Posterior cingulate gyrus (tissue), 11 donors: ENCODE measurements at places on chromosomes 4 and X.

GRCh38 chr4:94605241-94605805, 152.4 kb upstream of the BMPR1B start:
- DNase-seq: no peak

DNA sequence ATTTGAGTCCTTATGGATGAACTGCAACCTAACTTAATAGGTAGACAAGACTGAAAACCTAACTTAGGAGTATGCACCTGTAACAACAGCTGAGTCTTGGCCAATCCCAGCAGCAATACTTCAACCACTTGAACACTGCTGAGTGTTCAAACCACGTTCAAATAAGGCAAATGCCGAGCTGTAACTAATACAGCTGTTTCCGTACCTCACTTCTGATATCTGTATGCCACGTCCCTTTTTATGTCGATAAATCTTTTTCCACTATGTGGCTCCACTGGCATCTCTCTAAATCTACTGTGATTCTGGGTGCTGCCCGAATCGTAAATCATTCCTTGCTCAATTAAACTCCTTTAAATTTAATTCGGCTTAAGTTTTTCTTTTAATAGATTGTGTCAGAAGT, 459.7 kb downstream of the INPP4B start:
- DNase-seq: no peak

DNA sequence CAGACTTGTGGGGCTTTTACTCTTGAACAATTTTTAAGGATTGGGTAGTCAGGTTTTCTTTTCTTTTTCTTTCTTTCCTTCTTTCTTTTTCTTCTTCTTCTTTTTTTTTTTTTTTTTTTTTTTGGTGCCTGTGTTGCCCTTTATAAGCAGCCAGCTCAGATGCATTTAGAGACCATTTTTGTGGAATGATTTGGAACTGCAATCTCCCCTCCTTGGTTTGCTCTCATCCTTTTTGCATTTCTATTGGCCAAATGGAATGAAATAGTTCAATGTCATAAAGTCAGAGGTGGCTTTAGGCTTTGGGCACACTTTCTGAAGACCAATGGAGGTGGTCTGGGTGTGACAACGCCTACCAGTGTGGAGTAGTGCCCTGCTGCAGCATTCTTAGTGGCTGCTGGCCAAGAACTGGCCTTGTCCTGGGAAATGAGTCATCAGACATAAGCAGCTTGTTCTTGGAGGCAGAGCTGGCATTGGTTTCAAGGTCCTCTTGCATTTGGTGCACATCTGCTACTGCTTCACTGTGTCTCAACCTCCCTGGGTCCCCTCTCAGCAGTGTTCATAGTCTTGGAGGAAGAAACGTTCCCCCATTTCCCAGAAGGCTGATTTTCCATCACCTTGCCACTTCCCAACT, 84.5 kb downstream of the CT47B1 start:
- DNase-seq: no peak

DNA sequence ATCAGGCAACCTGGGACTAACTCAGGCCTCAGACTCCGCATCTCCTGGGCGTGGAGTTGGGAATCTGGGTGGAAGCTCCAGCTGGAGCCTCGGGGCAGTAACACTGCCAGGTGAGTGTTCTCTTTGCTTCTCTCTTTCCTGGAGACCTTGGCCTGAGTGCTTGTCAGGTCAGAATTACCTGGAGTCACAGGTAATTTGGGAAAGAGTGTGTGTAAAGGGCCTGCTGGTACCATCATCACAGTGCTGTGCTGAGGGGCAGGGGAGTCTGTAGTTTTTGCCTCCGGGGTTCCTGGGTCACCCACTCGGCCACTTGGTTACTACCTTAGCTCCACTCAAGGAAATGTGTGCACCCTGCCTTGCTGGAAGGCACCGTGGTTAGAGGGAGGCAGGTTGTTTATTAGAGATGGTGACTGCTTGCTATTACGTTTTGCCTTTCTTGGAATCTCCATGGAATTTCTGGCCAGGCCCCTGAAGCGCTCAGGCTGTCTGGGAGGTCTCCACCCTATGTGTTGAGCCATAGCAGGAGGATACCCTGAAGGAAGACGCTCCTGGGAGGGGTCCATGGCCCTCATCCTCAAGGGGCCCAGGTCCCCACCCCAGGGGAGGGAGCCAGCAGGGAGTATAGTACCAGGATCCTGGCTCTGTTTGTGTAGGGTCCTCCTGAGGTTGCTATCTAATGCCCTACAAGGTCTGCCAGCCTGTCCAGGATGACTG, 2.9 kb downstream of the GPR78 start:
- DNase-seq: peak; percentile 67

- no peak for DNase-seq
Measured at GRCh38 chr4:8732681-8733243, 138.9 kb downstream of the HMX1 start.
